ENCODE measurements at places on chromosomes 3 and 15.

DNA sequence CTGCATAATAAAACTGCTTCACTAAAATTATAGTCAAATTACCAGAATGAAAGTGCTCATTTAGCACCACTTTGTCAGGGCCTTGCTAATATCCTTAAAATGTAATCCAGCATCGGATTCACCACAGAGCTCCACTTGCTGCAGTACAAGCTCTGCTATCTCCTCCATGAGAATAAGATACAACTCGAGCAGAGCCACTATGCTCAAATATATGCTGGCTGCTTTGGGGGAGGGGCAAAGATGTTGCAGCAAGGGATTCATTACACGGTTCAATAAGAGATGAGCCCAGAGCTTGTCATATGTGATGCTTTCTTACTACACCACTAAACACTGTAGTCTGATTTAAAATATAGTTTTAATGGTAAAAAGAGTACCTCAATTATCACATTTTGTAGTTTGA, 72.2 kb downstream of the DLG1 start:
- DNase-seq = peak; percentile 24

DNA sequence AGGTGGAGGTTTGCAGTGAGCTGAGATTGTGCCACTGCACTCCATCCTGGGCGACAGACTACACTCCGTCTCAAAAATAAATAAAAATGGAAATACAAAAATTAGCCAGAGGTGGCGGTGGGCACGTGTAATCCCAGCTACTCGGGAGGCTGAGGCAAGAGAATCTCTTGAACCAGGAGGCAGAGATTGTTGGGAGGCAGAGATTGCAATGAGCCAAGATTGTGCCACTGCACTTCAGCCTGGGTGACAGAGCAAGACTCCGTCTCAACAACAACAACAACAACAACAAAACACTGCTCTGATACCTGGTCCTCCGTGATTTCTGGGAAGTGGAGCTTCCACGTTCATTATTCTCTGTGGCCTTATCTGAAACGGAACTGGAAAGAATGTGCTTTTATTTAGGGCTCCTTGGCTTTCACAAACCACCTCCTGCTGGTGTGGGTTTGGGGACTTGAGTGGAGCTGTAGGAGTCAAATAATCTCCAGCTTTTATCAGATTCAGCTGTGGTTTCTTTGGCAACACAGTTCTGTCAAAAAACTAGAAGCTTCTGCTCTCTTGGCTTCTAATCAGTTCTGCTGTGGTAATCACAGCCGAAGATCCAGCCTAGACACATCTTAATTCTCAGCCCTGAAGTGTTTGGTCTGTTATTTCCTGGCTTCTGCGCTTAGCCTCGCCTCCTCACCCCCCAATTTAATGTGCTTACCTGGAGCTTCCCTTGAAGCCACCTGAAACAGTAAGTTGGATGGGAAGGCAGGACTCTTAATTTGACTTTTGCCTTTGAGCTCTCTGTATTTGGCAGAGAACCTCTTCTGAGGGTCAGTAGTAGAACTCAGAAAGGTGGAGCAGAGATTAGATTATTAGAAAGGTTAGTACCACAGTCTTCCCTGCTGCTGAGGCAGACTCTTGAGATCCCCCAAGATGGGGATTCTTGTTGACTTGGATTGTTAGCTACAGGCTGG, 21.4 kb downstream of the IRAK2 start:
- DNase-seq = no peak

GRCh38 chr3:63364910-63365309, 86.8 kb downstream of the SYNPR start:
- DNase-seq = no peak

- DNase-seq = no peak
Measured at GRCh38 chr3:135008326-135008725, 213.3 kb downstream of the EPHB1 start.

- DNase-seq = no peak
Measured at GRCh38 chr3:116051040-116051439, 394.2 kb downstream of the LSAMP start.

DNA sequence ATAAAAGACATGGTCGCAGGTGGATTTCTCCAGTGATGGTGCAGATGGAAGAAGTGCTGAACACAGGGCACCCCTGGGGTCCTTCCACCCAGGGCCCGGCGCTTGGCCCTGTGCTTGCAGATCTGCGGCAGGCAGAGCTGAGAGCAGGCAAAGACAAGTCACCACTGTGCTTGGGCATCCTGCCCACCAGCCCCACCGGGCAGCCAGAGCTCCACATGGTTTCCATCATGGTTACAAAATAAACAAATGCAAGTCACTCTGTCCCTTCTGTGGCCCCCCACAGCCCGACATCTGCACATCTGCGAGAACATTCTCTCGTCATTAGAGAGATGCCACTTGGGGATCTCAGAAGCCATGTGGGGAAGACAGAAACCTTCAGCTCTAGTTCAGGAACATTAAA, 37.6 kb upstream of the SFMBT1 start:
- DNase-seq = peak; percentile 71

- no peak for DNase-seq
Measured at GRCh38 chr15:35182841-35183479, 97.9 kb upstream of the NANOGP8 start.

- DNase-seq = no peak
Measured at GRCh38 chr15:59157840-59158700, 48.6 kb upstream of the LDHAL6B start.

DNA sequence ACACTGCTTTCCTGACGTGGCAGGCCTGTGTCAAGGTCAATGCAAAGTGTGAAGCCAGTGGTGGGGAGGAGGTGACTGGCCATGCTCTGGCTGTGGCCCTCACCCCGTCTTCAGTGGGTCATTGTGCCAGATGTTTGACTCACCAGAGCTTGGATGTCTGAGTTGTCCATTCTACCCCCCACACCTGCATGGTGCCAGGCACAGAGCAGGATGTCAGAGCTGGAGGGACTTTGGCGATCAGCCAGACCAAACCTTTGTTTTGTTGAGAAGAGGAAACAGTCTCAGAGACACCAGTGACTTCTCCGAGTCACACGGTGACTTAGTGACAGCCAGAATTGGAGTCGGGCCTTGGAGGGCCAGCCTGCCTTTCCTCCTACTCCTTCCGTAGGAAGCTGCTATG, 49.5 kb downstream of the SMAD6 start:
- no peak for DNase-seq

DNA sequence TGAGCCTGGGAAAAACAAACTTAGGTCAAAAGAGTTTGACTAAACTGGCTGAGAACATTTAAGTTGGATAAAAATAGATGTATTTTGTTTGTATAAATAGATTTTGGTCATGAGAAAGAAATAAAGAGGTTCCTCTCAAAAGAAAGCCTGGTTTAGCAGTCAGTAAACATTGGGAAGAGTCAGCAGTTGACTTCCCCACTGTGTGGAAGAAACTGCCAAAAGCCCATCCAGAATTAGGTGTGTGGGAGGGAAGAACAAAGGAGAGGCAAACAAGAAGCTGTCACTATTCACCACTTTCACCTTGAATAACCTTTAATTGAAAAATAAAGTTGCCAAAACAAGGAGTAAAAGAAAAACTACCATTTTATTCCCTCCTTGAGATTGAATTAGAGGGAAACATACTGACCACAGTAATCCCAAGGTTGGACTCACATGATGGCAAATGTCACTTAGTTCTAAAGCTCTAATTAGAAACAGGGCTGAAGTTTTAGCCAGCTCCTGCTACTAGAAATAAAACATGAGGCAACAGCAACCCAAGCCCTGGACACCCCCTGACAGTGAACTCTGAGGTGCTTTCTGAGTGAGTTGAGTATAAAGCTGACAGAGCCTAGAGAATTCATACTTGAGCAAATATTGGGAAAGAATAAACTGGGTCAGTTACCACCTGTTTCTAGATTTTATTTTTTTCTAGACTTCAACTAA, 139.3 kb downstream of the SERPINI1 start:
- DNase-seq = no peak

DNA sequence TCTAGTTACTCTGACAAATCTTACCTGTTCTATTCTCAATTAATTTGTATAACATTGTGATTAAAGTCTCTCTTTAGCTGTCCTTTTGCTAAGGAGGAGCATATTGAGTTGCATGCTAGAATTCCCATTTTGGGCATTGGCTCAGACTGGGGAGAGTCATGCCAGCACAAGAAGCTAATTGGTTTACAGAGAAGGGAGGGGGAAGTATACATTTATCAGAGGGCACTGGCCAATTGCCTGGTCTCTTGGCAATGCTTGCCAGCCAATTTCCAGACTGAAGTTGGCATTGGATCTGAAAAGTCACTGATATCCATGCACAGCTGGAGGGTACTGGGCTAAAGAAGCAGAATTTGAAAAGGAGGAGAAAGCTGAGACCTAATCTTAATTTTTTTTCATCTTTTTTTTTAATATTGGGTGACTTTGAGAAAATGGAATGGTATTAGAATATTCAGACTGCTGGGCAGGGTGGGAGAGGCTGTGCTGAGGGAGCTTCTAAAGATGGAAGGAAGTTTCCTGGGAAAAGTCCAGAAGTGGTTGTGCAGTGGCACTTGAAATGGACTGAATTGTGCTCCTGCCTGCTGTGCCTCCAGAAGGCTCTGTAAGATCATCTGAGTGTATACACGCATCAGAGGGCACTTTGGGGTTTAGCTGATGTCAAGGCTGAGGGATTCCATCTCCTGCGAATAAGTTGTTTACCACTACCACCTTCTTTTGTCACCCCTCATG, 365.2 kb upstream of the DPH6 start:
- no peak for DNase-seq

- no peak for DNase-seq
Measured at GRCh38 chr3:157104928-157105652, 54.9 kb downstream of the CCNL1 start.

- DNase-seq = no peak
Measured at GRCh38 chr3:17473761-17474160, 268.7 kb downstream of the TBC1D5 start.

- DNase-seq = peak; percentile 84
Measured at GRCh38 chr3:127750226-127751031, 71.9 kb downstream of the MGLL start.

DNA sequence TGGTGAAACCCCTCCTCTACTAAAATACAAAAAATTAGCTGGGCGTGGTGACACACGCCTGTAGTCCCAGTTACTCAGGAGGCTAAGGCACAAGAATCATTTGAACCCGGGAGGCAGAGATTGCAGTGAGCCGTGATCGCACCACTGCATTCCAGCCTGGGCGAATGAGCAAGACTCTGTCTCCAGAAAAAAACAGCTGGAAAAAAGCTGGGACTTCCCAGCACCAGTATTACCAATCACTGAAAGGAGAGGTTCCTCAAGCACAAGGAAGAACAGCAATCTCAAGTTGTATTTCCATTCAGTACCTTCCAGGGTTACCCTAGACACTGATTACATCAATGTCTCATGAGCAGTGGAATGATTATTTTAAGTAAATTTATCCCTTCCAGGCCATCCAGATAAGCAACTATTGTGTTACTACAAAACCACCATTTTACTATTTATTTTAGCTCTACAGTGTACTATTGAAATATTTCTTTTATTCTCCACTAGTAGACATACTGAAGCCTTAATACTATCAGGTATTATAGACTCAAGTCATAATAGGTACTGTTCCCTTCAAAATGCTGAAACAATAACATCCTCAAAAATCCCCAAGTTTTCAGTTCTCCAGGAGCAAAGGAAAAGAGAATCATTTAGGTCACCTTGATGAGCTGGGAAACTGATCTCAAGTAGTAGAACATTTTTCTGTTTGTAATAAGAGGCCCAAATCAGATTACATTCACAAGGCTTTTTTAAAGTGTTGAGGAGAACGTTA, 54.8 kb upstream of the VGLL4 start:
- DNase-seq = no peak

- no peak for DNase-seq
Measured at GRCh38 chr15:39695793-39696192, 86.8 kb downstream of the FSIP1 start.

GRCh38 chr3:197858133-197858532, 67.1 kb downstream of the LRCH3 start:
- no peak for DNase-seq

GRCh38 chr15:60840306-60840702, 361.4 kb upstream of the ICE2 start:
- DNase-seq = peak; percentile 46

GRCh38 chr3:20573175-20573574, 387.2 kb upstream of the SGO1 start:
- peak; percentile 80 for DNase-seq

DNA sequence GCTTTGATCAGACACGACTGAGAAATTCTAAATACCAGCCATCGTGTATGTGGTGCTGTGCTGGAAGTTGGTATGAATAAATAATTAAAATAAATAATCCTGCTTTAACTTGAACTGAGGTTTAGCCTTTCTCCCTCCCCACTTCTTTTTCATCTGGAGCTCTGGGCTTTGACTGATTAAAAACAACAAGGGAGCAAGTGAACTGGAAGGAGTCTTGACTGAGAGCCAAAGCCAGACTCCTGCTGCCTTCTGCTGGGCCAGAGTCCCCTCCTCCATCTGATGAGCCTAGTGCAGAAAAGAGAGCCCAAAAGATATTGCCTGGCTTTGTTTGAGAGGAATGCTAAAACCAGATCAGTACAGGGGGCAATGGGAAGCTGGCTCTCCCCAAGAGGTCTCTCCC, 96.0 kb downstream of the CCNL1 start:
- peak; percentile 18 for DNase-seq

- DNase-seq = peak; percentile 58
Measured at GRCh38 chr3:180048840-180049239, 12.1 kb upstream of the PEX5L start.

GRCh38 chr3:149403443-149403842, 26.0 kb upstream of the TM4SF1 start:
- DNase-seq = no peak

DNA sequence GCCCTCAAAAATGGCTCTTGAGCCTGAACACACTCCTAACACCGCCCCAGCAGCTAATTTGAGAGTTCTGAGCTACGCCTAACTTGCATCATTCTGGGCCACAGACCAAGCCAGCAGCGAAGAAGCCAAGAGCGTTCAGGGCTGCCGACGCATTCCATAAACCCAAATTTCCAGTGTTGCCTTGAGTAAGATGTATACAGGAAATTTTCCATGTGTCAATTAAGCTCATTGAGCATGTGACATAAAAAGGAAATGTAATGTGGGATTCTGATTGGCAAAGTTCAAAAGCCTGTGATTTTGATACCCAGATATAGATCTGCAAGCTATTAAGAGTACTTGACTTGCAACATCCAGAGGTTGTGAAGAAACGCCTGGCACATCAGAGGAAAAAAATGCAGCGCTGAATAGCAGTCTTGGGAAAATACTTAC, 148.6 kb upstream of the NR2F2 start:
- DNase-seq = peak; percentile 91

DNA sequence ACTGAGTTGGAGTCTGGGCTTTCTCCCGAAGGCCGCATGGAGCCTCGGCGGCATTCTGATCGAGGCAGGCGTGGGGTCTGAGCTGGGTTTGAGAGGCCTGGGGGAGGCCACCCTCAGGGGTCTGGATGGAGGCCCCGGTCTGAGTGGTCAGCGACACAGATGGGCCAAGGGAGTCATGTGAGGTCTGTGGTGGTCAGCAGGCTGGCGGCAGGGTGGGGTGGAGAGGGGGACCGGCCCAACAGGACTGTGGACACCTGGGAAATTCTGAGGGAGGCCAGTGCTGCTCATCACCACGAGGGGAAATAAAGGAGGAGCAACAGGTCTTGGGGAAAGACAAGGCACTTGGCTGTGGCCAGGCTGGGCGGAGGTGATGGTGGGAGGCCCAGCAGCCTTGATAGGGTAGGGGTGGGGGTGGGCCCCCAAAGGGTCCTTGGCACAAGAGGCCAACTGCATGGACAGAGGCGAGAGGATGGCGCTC, 16.2 kb downstream of the CTSH start:
- no peak for DNase-seq

All from fibroblast of skin of right biceps (primary cell).